Activated CD4-positive, alpha-beta memory T cell treated with anti-CD3 and anti-CD28 coated beads, Interleukin-2, amount 10 ng/mL, durations not matched to agents 7 days and 5 days (primary cell): ENCODE measurements at places on chromosomes 13 and 19. TPM values are rescaled to one million over a fixed set of nuclear protein-coding genes. Genes with fewer than 3 reads are reported as not detected.
A peak's percentile ranks its signal among the peaks of the same experiment; 100 is the strongest.

DNA sequence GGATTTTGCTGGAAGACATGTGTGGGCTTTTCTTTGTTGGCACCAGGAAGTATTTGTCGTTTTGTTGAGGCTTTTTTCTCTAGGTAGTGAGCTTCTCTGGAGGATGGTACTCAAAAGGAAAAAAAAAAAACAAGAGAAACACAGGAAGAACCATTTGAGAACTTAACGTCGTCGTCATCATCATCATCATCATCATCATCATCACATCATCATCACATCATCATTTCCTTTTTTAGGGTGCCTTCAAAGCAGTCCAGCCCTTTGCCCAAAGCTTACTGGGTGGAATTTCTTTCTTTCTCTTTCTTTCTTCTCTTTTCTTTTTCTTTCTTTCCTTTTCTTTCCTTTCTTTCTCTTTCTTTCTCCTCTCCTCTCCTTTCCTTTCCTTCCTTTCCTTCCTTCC is 2.2 kb upstream of the AMER2 start:
- no peak for DNase-seq

- peak; percentile 85 for DNase-seq
These were observed 40.3 kb downstream of the RCBTB2 start for GRCh38 chr13:48492470-48493065.

DNA sequence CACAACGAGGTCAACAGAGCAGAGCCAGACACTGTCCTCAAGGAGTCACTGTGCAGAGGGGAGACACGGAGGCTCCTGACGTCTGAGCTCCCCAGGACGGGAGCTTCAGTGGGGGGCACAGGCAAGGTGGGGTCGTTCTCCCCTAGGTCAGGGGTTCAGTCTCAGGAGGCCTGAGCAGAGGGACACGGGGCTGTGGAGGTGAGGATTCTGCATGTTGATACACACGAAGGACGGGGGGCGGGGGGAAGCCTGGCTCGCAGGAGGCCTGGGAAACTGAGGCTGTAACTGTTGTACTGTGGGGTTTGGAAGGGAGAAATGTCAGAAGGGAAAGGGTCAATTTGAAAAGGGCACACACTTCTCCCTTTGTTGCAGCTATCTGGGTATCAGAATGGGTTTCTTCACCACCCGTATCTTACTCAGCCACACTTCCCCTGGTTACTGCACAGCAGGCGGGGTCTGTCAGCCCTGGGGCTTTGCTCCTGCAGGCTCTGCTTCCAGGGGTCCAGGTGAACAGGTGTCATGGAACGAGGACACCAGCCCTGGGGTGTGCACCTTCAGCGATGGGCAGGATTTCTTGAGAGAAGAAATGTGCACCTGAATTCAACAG is 748 bp upstream of the SIGLEC8 start:
- no peak for DNase-seq

- DNase-seq, result no peak
These were observed 210.1 kb upstream of the SPRY2 start for GRCh38 chr13:80550971-80551441.

DNA sequence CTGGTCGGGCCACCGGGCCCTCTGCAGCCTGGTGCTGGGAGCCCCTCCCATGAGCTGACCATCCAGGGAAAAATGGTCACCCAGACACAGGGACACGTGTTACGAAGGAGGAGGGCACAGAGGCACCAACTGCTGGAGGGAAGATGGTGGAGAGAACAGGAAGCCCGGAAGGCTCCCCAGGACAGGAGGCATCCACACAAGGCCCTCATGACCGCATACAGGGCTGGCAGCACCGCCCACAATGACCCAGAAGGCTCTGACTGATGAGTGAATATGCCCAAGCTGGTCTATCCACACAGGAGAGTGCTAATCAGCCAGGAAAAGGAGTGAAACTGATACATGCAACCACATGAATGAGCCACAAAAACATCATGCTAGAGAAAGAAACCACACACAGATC is 14.0 kb upstream of the TMEM86B start:
- DNase-seq, result no peak

GRCh38 chr19:57103573-57104277 is 16.1 kb upstream of the USP29 start:
- peak; percentile 58 for DNase-seq

DNA sequence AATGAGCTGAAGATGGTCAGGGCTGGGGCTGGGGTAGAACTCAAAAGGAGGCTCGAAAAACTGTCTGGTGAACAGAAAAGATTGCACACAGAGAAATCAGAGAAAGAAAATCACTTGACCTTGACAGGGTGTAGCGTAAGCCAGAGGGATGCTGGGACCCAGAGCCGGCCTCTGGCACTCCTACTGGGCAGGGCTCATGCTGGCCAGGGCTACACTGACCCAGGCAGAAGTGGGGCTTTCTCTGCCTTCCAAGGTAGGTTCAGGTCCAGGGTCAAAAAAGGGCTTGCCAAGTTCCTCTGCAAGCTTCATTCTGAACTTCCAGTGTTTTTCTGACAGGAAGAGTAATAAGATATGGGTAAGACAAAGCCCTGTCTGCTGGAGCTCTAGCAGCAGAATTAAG is 56.2 kb downstream of the LATS2 start:
- no peak for DNase-seq

- no peak for DNase-seq
These were observed 2.4 kb downstream of the FBN3 start for GRCh38 chr19:8146877-8147581.

GRCh38 chr13:48078251-48078656 is 16.6 kb downstream of the MED4 start:
- DNase-seq, result peak; percentile 35

- peak; percentile 77 for DNase-seq
These were observed 475.8 kb downstream of the FOXO1 start for GRCh38 chr13:40190641-40191100.

DNA sequence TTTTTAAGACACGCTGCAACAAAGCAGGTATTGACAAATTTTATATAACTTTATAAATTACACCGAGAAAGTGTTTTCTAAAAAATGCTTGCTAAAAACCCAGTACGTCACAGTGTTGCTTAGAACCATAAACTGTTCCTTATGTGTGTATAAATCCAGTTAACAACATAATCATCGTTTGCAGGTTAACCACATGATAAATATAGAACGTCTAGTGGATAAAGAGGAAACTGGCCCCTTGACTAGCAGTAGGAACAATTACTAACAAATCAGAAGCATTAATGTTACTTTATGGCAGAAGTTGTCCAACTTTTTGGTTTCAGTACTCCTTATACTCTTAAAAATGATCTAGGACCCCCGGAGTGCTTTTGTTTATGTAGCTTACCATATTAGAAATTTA is 1.2 kb downstream of the BRCA2 start:
- DNase-seq, result no peak

DNA sequence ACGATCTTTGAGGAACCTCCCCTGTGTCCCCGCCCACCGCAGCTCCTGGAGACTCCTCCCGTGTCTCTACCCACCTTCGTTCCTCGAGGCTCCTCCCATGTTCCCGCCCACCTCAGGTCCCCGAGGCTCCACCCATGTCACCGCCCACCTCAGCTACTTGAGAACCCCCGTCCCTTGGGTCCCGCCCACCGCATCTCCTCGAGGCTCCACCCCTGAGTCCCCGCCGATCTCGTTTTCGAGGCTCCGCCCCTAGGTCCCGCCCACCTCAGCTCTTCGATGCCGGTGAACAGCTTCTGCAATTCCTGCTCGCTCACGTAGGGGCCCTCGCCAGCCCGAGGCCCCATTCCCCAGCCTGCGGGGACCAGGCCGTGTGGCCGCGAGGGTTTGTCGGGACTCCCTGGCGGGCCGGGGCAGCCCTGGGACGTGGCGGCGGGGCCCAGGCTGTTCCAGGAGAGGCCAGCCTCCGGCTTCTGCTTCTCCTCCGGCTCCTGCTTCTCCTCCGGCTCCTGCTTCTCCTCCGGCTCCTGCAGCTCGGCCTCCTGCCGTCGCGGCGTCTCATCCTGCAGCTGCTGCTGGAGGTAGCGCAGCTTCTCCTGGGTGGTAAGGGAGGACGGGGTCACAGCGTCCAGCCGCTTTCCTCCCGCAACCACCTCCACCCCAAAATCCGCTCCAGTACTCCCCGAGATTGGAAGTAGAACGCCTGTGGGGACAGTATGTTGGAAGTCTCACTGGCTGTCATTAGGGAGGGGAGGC is 16.7 kb downstream of the TSKS start:
- peak; percentile 23 for DNase-seq

GRCh38 chr19:51771376-51772130 is 10.6 kb downstream of the FPR2 start:
- no peak for DNase-seq

DNA sequence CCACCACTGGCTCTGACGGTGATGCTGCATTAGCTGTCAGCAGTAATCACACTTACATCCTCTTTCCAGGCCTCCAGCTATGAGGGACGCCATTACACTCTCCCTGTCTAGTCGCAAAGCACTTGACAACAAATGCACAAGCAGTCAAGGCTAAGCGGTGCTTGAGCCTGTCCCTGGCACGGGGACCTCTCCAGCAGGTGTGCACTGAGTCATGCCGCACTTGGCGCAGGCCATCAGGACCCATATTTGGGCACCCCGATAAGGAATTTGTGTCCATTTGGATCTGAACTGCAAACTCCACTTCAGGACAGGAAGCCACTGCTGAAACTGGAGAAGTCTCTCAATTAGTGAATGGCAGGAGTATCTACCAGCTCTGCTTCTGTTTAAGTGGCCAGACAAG is 301.9 kb upstream of the OBI1 start:
- no peak for DNase-seq

DNA sequence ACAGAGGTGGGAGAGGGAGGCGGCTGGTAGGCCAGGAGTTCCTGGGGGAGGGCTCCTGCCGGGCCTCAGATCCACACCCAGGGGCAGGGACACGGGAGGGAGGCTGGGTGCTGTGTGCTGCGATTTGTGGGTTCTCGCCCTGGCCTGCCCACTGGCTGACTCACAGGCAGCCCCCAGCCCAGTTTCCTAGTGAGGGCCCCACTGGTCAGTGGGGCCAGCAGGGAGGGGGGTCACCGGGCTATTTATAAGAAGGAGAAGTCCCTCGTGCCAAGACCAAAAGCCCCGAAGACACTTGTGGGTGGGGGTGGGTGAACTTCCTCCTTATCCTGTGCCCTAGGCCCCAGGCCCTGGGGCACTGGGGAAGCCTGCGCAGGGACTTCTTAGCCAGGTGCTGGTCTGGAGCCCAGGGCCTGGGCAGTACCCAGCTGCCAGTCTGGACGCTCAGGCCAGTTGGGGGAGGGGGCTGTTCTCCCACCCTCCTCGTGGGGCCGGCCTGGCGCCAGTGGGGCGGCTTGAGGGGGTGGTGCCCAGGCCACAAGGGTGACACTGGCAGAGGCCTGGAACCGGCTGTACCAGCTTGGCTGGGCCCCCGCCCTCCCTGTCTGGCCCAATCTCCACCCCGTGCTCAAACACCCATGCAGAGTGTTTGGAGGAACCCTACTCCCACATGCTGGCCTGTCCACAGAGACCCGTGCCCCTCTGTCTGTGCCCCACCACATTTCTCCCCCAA is 5.0 kb upstream of the JUNB start:
- no peak for DNase-seq

GRCh38 chr13:52925251-52925650 is 76.8 kb upstream of the PCDH8 start:
- DNase-seq, result no peak

- no peak for DNase-seq
These were observed 1492.7 kb upstream of the PCDH20 start for GRCh38 chr13:62908321-62908720.

GRCh38 chr13:22176968-22177520 is 506.2 kb downstream of the FGF9 start:
- no peak for DNase-seq

GRCh38 chr19:4279530-4280422 is 710 bp downstream of the SHD start:
- DNase-seq, result no peak

DNA sequence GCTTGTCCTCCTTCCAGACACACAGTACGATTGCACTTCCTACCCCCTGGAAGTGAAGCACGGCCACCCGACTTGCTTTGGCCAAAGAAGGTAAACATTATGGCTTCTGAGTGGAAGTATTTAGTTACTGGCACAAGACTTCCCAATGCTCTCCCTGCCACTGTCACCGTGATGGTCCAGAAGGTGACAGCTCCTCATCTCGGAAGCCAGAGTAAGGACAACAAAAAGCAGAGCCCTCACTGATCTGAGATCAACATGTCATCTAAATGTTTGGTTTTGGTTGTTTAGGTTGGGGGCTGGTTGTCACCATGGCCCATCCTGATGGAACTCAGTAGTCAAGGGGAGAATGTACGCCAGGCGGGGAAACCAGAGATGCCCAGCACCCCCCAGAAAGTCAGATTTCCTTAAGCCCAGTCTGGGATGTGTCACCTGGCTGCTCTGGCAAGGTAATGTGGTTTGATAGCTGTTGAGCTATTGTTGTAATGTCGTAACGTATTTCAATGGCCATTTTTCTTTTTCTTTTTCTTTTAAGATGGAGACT is 170.1 kb upstream of the ZNF536 start:
- no peak for DNase-seq

DNA sequence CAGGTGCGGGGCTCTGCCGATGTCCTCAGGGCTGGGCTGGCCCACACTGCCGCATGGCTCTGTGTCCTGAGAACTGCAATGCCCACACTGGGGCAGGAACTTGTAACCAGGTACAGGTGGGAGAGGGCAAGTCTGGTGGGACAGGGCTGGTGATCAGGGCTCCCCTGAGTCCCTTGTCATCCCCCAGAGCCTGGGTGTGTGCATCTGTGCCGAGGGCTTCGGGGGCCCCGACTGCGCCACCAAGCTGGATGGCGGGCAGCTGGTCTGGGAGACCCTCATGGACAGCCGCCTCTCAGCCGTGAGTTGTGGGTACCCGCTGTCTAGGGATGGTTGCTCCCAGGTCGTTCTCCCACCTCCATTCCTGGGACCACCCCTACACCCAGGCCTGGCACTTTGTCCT is 30.5 kb downstream of the MEGF8 start:
- no peak for DNase-seq

GRCh38 chr19:4660181-4660791 is 9.9 kb downstream of the MYDGF start:
- peak; percentile 27 for DNase-seq

GRCh38 chr19:45643927-45644771 is 5.0 kb upstream of the EML2 start:
- no peak for DNase-seq

- peak; percentile 88 for DNase-seq
These were observed 4.5 kb upstream of the IL12RB1 start for GRCh38 chr19:18091217-18091608.

GRCh38 chr13:45899406-45899805 is 47.9 kb upstream of the SIAH3 start:
- no peak for DNase-seq

- DNase-seq, result no peak
These were observed 8.3 kb upstream of the SMIM44 start for GRCh38 chr19:3491396-3492119.

KIR2DL1 gene
- total RNA-seq, result not detected

LILRB3 gene
- 5.8 TPM for total RNA-seq

CNN2 gene
- total RNA-seq, result 513 TPM

ZSCAN18 gene
- total RNA-seq, result 11.6 TPM

PLPP2 gene
- 0.78 TPM for total RNA-seq

TUBA3C gene
- total RNA-seq, result not detected

CEACAM16 gene
- not detected for total RNA-seq
